ENCODE measurements at places on chromosomes 1 and 21.

- no peak for DNase-seq
Measured at GRCh38 chr1:79472067-79472656, 465.6 kb upstream of the ADGRL4 start.

DNA sequence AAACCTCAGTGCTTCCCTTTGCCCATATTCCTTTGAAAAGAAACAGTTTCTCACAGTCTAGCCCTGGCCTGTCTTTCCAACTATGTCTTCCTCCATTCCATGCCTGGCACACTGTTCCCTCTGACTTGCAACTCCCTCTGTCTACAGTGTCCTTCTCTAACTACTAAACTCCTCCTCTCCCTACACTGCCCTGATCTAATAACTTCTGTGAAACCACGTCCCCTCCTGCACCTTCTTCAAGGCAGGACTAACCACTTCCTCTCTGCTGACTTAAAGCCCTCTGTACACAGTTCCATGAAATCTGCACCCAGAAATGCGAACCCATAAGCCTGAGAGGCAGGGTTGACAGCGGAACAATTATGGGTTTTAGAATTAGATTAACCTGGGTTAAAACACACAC lies 62.2 kb upstream of the ATP1B1 start:
- DNase-seq, result no peak

- no peak for DNase-seq
Measured at GRCh38 chr1:61284936-61285335, 202.6 kb downstream of the NFIA start.

DNA sequence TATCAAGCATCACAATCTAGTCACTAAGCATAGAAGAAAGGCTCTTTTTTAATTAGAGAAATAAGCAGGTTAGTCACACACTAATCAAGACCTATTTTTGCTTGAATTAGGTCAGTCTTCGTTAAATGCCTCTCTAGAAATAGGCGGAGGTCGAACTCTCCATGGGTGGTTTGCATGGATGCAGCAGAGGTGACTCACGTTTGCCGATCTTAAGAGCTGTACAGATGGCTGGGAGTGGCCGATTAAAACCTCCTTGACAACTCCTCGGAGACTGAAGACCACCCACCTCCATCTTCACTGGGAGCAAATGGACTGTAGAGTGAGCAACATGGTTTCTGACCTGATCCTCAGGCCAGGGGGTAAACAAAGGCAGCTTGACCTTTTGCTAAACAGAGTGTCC lies 249.3 kb downstream of the ZNF648 start:
- no peak for DNase-seq

GRCh38 chr1:239139801-239140200 lies 246.6 kb upstream of the CHRM3 start:
- DNase-seq, result no peak

GRCh38 chr1:61674221-61674620 lies 50.7 kb downstream of the TM2D1 start:
- no peak for DNase-seq

DNA sequence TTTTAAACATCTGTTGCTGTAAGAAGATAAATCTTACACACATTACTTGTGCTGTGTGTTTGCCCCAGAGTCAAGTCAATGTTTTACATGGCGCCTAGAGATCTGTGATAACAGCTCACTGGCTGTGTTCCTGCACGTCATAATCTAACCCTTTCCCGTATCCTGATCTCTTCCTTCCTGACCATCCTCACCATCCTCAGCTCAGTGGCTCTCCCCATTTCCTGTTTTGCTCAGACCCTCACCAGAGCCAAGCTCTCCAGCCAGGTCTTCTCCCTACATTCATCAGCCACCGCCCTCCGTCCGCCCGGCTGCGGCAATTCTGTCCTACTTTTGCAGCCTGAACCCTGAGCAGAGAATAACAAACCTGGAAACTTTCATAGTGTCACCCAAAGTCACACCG lies 824.7 kb downstream of the USP25 start:
- DNase-seq, result no peak

DNA sequence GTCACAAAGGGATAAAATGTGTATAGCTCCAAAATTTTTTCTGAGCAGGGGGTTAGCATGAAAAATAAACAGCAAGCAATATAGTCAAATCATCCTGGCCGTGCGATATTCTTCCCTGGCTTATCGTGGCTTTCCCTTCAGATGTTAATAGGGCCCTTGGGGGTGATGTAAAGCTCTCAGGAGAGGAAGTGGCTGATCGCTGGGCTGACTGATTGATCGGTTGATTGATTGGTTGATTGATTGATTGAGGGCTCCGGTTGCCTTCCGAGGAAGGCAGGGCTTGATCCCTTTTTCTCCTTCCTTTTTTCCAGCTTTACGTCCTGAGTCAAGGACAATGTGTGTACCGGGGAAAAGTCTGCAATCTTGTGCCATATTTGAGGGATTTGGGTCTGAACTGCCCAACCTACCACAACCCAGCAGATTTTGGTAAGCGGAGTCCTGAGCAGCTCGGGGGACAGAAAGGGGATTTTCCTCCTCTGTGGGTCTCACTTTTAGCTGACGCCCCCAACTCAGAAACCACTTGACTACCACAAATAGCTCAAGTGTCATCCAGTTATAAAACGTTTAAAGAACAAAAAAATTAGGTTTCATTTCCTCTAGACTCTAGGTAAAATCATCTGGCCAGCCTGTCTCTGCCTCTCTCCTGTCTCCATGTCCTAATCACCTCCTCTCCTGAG lies 29.5 kb downstream of the TFF3 start:
- no peak for DNase-seq

DNA sequence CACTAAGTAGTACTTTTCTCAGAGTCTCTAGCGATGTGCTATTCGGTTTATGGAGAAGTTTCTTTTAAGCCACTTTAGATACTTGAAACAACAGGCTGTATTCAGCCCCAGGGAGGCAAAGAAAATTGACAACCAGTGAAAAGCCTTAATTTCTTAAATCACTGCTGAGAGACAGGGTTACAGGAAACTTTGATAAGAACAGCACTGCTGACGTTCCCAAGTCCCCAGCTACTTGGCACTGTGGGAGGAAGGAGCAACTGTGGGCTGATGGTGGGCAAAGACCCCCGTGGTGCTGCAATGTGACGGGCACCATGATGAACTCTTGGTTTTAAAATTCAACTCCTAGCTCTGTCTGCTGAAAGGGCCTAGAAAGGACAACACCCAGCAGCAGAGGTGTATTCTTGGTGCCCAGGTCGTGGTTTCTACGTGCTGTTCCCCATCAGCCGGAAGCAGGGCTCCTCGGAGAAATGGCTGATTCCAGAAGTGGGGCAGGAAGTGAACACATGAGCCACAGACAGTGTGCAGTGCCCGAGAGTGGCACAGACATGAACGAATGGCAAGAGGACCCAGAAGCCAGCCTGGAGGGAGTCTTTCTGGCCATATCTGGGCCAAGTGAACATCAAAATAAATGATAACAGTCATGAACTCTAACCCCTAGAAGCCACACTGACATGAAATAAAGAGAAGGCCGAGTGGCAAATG lies 5.3 kb downstream of the PTTG1IP start:
- no peak for DNase-seq

DNA sequence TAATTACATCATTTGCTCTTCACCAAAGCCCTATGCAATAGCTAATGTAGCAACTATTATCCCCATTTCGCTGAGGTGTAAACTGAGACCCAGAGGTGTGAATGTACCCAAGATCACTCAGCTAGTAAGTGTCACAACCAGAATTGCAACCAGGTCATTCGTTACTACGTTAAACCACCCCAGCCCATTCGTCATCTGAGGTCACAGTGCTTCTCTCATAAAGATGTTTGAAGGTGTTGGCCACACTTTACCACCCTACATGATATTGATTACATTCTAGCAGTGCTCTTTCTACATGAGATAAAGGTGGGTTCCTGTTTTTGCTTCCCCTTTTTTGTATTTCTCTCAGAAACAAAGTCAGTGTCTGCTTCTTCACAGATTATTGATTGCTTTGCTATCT lies 195.3 kb downstream of the ZBTB18 start:
- DNase-seq, result peak; percentile 3

DNA sequence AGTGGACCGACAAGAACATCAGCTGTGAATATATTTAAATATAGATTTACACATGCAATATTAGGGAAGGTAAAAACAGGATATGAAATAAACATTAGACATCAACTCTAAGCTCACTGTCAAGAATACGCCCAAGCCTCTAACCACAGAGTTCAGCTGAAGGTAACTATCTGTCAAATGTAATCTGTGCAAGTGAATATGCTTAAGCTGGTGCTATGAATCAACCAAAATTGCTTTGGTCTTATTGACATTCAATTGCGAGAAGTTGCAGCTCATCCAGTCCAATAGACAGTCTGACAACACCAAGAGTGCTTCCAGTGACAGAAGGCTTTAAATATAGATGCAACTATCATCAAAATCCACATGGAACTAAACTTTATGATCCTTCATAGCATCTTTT lies 32.3 kb downstream of the USH2A start:
- DNase-seq, result no peak

Measured in left lobe of liver (tissue), 2 donors.